Activated CD4-positive, alpha-beta memory T cell treated with anti-CD3 and anti-CD28 coated beads for 36 hours (primary cell): ENCODE measurements at places on chromosomes 1 and 21. TPM values are rescaled to one million over a fixed set of nuclear protein-coding genes. Genes with fewer than 3 reads are reported as not detected.

SLC37A1 gene
- total RNA-seq, result 21.1 TPM

GRCh38 chr1:62103846-62104245 lies 90.8 kb upstream of the L1TD1 start:
- no peak overlapping the region for H3K27ac ChIP-seq
- H3K36me3 ChIP-seq, result peaks cover 12% of the 10 kb centered on the region
- DNase-seq, result no peak
- no peaks in the 10 kb centered on the region for H3K27me3 ChIP-seq
- H3K4me3 ChIP-seq, result no peak overlapping the region

DNA sequence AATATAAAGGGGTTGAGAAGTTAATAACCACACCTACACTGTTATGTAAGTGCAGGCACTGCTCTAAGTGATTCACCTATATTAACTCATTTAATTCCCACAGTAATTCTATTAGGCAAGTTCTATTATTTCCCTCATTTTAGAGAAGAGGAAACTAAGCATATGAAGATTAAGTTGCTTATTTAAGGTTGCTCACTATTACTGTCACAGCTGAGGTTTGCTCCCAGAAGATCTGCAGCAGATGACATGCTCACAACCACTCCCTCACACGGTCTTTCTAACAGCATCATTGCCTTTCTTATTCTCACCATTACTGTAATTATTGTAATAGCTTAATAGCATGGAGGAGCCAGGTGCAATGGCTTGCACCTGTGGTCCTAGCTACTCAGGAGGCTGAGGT lies 196.4 kb upstream of the GREM2 start:
- no peak for DNase-seq
- no peak overlapping the region for H3K27ac ChIP-seq
- no peaks in the 10 kb centered on the region for H3K4me1 ChIP-seq
- H3K36me3 ChIP-seq, result no peaks in the 10 kb centered on the region
- no peak overlapping the region for H3K4me3 ChIP-seq

ADCY10 gene
- 0.05 TPM for total RNA-seq

LCE3A gene
- total RNA-seq, result not detected

DNA sequence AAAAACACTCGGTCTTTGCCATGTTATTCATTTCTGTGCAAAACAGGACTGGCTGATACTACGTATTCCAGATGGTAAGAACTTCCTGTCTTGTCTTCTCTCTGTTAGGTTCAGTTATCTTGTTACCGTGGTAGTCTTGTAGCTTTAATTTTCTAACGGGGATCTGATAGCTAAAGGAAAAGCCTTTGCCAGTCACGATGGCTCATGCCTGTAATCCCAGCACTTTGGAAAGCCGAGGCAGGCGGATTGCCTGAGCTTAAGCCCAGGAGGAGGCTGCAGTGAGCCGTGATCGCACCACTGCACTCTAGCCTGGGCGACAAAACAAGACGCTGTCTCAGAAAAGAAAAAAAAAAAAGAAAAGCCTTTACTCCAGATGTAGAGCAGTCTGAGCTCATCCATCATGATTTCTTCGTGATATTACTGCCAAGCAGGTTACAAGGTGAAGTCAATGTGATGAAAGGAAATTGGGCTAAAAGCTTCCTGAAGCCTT lies 11.1 kb upstream of the MSTO1 start:
- no peaks in the 10 kb centered on the region for H3K27me3 ChIP-seq
- H3K27ac ChIP-seq, result peak overlapping the region; percentile 47
- H3K4me1 ChIP-seq, result peaks cover 8% of the 10 kb centered on the region
- H3K4me3 ChIP-seq, result peak overlapping the region; percentile 68
- DNase-seq, result no peak

- H3K4me3 ChIP-seq, result no peak overlapping the region
- H3K4me1 ChIP-seq, result no peaks in the 10 kb centered on the region
- H3K36me3 ChIP-seq, result no peaks in the 10 kb centered on the region
- peaks cover 13% of the 10 kb centered on the region for H3K27me3 ChIP-seq
- no peak for DNase-seq
- H3K27ac ChIP-seq, result no peak overlapping the region
Observed at GRCh38 chr1:94694226-94694915, 125.8 kb upstream of the SLC44A3 start.

GRCh38 chr1:36223381-36223995 lies 755 bp upstream of the THRAP3 start:
- peaks cover 30% of the 10 kb centered on the region for H3K4me1 ChIP-seq
- peak overlapping the region; percentile 100 for H3K27ac ChIP-seq
- H3K4me3 ChIP-seq, result peak overlapping the region; percentile 99
- H3K36me3 ChIP-seq, result peaks cover 23% of the 10 kb centered on the region
- peak; percentile 63 for DNase-seq
- H3K27me3 ChIP-seq, result no peaks in the 10 kb centered on the region

ATG4C gene
- 14.6 TPM for total RNA-seq

- H3K4me3 ChIP-seq, result no peak overlapping the region
- no peaks in the 10 kb centered on the region for H3K4me1 ChIP-seq
- no peak for DNase-seq
- H3K36me3 ChIP-seq, result no peaks in the 10 kb centered on the region
- peaks cover 20% of the 10 kb centered on the region for H3K27me3 ChIP-seq
Observed at GRCh38 chr1:170686291-170686690, 22.4 kb downstream of the PRRX1 start.

DNA sequence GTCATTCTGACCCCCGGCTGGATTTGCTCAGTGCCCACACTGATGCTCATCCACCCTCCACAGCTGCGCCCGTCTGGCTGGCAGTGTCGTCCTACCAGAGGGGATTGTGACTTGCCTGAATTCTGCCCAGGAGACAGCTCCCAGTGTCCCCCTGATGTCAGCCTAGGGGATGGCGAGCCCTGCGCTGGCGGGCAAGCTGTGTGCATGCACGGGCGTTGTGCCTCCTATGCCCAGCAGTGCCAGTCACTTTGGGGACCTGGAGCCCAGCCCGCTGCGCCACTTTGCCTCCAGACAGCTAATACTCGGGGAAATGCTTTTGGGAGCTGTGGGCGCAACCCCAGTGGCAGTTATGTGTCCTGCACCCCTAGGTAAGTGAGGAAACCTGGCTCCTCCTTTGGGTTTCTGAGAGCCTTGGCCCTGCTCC lies 5.7 kb upstream of the EFNA4 start:
- H3K36me3 ChIP-seq, result peaks cover 22% of the 10 kb centered on the region
- no peak overlapping the region for H3K4me3 ChIP-seq
- DNase-seq, result no peak
- no peak overlapping the region for H3K27ac ChIP-seq

SLC35A3 gene
- total RNA-seq, result 16.5 TPM

- no peaks in the 10 kb centered on the region for H3K36me3 ChIP-seq
- no peak for DNase-seq
- H3K27me3 ChIP-seq, result no peaks in the 10 kb centered on the region
- H3K27ac ChIP-seq, result no peak overlapping the region
- H3K4me3 ChIP-seq, result no peak overlapping the region
Observed at GRCh38 chr1:48869116-48869893, 92.6 kb upstream of the BEND5 start.

GRCh38 chr21:42513151-42513984 lies at the start of gene SLC37A1:
TSS of gene SLC37A1 (plus strand) at chr21:42513852. CDS start at chr21:42518455, 4,603 bp downstream.
- H3K4me3 ChIP-seq, result peak within 1 kb of the TSS; percentile 77
- H3K27me3 ChIP-seq, result no peaks in the 10 kb centered on the region
- peak within 1 kb of the TSS; percentile 63 for H3K27ac ChIP-seq
- DNase-seq, result peak; percentile 48
- H3K36me3 ChIP-seq, result peaks cover 4% of the 10 kb centered on the region

GRCh38 chr1:63027176-63027575 lies 243.2 kb downstream of the ATG4C start:
- no peak overlapping the region for H3K27ac ChIP-seq
- no peak for DNase-seq
- no peaks in the 10 kb centered on the region for H3K36me3 ChIP-seq
- H3K4me1 ChIP-seq, result no peaks in the 10 kb centered on the region
- H3K27me3 ChIP-seq, result no peaks in the 10 kb centered on the region

DNA sequence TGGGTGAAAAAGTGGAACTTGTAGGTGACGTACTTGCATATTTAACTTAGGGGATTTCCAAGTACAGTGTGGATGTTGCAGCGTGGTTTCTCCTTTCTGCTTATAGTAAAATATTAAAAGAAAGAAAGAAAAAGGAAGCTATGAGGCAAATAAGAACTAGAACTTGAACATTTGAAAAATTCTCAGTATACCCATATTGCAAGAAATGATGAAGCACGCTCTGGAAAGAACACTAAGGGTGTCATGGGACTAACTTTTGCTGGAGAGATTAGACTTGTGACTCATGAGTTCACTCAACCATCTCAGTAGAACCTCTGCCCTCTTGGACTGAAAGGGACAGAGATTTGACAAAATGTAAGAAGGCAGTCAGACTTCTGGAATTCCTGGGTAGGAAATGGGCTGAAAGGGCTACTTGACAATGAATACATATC lies 704.5 kb upstream of the ADGRL4 start:
- no peaks in the 10 kb centered on the region for H3K27me3 ChIP-seq
- DNase-seq, result no peak
- no peaks in the 10 kb centered on the region for H3K36me3 ChIP-seq
- H3K27ac ChIP-seq, result no peak overlapping the region

GRCh38 chr1:13512472-13512871 lies 1.3 kb downstream of the LRRC38 start:
- H3K27me3 ChIP-seq, result peaks cover 22% of the 10 kb centered on the region
- DNase-seq, result no peak
- no peak overlapping the region for H3K4me3 ChIP-seq
- no peaks in the 10 kb centered on the region for H3K36me3 ChIP-seq
- no peaks in the 10 kb centered on the region for H3K4me1 ChIP-seq

FBLIM1 gene
- 0.05 TPM for total RNA-seq

LIN28A gene
- not detected for total RNA-seq

GRCh38 chr21:30979054-30979453 lies 59.2 kb downstream of the KRTAP19-8 start:
- DNase-seq, result no peak
- peaks cover 11% of the 10 kb centered on the region for H3K4me1 ChIP-seq
- H3K36me3 ChIP-seq, result no peaks in the 10 kb centered on the region
- H3K27ac ChIP-seq, result no peak overlapping the region
- no peaks in the 10 kb centered on the region for H3K27me3 ChIP-seq

- no peak overlapping the region for H3K4me3 ChIP-seq
- no peaks in the 10 kb centered on the region for H3K36me3 ChIP-seq
- no peaks in the 10 kb centered on the region for H3K4me1 ChIP-seq
- H3K27ac ChIP-seq, result no peak overlapping the region
Observed at GRCh38 chr1:208691012-208691411, 446.8 kb upstream of the PLXNA2 start.

INSRR gene
- total RNA-seq, result 0.05 TPM

- peaks cover 14% of the 10 kb centered on the region for H3K4me1 ChIP-seq
- H3K27ac ChIP-seq, result peak overlapping the region; percentile 72
- no peaks in the 10 kb centered on the region for H3K36me3 ChIP-seq
Observed at GRCh38 chr21:45470773-45471524, 66.0 kb downstream of the COL18A1 start.

DNA sequence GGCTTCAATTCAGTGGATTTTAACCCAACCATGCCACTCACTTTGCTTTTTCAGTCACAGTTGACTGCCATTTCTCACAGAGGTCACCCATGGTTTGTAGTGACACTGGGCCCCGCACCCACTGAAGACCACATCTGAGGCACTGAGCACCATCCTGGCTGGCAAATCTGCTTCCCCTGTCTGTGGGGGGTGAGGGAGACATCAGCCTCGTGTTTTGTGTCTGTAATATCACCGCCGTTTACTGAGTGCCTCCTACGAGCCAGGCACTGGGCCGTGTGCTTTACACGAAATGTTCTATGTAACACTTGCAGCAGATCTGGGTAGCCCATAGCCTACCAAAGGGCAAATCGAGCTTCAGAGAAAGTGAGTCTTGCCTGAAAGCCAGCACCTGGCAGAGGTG lies 161.8 kb downstream of the PGBD5 start:
- DNase-seq, result no peak
- peaks cover 33% of the 10 kb centered on the region for H3K36me3 ChIP-seq
- H3K27ac ChIP-seq, result no peak overlapping the region
- no peaks in the 10 kb centered on the region for H3K27me3 ChIP-seq
- H3K4me1 ChIP-seq, result peaks cover 2% of the 10 kb centered on the region

DNA sequence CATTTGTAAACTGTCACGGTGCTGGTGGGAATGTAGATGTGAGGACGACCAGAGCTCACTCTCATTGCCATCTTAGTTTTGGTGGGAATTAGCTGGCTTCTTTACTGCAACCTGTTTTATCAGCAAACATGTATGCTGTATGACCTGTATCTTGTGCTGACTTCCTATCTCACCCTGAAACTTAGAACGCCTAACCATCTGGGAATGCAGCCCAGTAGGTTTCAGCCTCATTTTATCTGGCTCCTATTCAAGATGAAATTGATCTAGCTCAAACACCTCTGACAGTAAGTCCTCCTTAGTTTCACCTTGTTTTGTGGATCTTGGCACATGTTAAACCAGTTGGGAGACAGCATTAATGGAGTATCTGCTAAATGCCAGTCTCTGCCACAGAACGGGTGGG lies 174.6 kb downstream of the HLX start:
- no peak overlapping the region for H3K4me3 ChIP-seq
- no peaks in the 10 kb centered on the region for H3K4me1 ChIP-seq
- no peaks in the 10 kb centered on the region for H3K27me3 ChIP-seq
- no peaks in the 10 kb centered on the region for H3K36me3 ChIP-seq

NOS1AP gene
- total RNA-seq, result 0.12 TPM

- H3K4me1 ChIP-seq, result no peaks in the 10 kb centered on the region
- H3K27me3 ChIP-seq, result peaks cover 9% of the 10 kb centered on the region
- H3K36me3 ChIP-seq, result no peaks in the 10 kb centered on the region
- no peak overlapping the region for H3K4me3 ChIP-seq
Observed at GRCh38 chr1:233864578-233864977, 39.9 kb upstream of the SLC35F3 start.

IGSF5 gene
- not detected for total RNA-seq

DNA sequence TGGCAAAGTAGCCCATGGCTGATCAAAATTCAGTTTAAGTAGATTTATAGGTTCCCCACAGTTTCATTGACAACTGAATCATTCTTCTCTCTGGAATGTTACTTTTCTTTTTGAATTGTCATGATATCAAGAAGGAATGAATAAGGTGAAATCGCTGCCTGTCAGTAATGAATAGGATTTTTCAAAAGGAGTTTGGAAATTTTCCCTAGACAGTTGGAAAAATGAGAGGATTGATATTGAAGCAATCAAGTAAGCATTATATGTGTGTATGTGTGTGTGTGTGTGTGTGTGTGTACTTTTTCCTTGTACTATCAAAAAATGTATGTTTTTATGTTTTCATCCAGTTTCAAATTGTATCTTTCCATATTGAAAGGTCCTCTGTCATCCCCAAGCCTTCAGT lies 479.5 kb downstream of the MRPL39 start:
- no peak for DNase-seq
- H3K4me3 ChIP-seq, result no peak overlapping the region
- no peaks in the 10 kb centered on the region for H3K36me3 ChIP-seq
- no peak overlapping the region for H3K27ac ChIP-seq
- H3K4me1 ChIP-seq, result no peaks in the 10 kb centered on the region
- no peaks in the 10 kb centered on the region for H3K27me3 ChIP-seq

DNA sequence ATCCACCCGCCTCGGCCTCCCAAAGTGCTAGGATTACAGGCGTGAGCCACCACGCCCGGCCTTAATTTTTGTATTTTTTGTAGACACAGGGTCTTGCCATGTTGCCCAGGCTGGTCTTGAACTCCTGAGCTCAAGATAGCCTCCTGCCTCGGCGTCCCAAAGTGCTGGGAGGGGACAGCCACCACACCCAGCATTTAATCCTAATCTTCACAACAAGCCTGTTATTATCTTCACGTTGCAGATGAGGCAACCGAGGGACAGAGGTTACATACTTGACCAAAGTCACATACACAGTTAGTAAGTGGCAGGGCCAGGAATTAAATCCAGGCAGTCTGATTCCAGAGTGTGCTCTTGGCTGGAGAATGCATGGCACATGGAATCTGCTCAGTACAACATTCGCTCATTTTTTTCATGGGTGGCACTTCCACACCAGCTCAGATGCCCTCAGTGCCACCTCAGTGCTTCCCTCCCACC lies 4.8 kb upstream of the GPR37L1 start:
- H3K27me3 ChIP-seq, result no peaks in the 10 kb centered on the region
- H3K4me1 ChIP-seq, result no peaks in the 10 kb centered on the region
- DNase-seq, result no peak
- no peak overlapping the region for H3K27ac ChIP-seq
- no peak overlapping the region for H3K4me3 ChIP-seq
- H3K36me3 ChIP-seq, result no peaks in the 10 kb centered on the region
